ENCODE measurements at places on chromosomes 4 and X.

DNA sequence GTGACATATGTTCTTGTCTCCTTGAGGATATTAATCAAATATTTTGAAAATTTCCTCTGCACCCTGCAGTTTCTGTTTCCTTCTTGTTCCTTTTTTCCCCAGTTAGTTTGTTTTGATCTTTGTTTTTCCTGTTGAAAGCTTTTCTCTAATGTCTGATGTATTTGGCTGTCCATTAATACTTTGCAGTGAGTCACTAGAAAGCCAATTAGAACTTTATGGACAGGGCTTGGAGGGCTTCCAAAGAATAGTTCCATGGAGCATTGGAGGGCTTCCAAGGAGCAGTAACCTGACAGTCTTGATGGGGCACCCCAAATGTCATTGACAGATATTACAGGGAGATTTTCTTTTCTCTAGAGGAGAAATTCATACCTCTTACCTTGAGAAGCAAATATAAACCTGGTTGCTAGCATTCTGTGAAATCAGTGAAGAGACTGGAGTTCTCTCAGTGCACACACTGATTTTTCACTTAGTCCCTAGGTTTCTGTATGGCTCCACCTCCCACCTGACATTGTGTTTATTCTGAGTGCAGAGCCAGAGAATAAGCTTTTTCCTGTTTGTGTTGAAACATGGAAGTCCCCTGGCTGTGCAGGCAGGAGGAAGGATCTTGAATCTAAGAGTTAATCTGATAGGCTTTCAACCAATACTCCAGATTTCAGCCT is 26.5 kb downstream of the SPARCL1 start:
- DNase-seq, result no peak

DNA sequence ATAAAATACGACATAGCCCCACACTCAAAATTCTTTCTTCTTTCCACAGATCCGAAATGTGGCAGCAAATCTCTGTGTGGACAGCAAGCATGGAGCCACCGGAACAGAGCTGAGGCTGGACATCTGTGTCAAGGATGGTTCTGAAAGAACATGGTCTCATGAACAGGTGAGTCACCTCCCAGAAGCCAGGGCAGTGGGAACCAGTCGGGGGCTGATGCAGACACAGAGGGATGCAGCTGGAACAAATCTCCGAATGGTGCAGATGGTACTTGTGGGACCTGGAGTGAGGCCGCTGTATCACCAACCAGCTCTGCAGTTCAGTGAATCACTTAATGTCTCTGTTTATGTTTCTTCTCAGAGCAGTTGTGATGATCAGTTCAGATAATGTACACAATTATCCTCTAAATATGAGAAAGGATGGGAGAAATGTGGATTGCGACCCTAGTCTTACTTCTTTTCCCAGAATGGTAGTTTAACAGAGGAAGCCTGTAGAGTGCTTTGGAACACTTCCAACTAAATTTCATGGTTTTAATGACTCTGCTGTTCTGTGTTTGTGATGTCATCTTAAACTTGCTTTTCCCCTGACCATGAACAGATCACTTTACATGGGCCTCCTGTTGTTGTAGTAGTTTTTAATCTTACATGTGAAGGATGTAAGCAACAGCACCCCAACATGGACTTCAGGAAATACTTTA is 159.3 kb upstream of the GALNT7 start:
- DNase-seq, result no peak

- peak; percentile 34 for DNase-seq
These were observed 1.1 kb downstream of the MECP2 start for GRCh38 chrX:154096140-154097002.

DNA sequence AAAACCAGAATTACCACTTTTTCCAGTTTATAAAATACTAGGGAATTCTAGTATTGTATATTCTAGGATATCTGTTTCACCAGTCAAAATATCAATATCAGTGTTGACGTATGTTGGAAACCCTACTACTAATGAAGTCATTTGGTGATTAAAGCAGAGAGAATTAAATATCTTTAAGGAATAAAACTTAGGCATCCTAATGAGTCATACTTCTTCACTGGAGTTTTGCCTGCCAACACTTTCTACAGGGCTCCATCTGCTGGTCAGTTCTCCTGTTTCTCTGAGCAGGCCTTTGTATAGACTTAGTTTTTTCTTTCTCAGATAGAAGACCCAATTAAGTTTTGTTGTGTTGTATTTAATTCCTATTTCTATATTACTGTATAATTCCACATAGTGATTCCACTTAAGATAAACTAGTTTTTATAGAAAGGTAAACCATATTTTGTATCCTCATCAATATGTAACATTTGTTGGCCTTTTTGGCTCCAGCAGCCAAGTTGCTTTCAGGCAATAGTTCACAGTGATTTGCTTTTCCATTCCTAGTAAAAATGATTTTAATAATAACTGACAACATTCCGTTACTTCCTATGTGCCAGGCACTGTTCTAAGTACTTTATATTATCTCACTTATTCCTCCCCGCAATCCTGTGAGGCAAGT is 3.5 kb downstream of the AP1AR start:
- DNase-seq, result no peak

DNA sequence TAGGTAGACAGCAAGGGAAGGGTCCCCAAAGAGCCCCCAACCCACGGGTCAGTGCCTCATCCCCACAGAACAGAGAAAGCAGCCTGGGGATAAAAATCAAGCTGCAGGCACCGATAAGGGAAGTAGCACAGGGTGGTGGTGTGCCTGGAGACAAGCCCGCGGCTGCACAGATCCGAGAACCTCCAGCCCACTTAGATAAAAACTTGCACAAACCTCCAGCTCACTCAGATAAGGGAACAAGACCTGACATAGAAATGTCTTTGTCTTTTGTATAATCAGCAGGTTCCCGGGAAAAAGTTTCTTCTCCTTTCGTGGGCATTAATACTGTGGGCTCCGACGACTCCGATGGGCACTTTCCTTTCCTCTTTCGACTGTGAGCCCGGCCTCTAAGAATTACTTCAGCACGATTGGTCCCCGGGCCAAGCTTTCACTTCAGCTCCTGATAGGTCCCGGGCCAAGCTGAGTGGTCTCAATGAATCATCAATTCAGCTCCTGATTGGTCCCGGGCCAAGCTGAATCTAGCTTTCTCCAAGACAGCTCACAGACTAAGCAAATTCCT is 32.4 kb downstream of the PRDX4 start:
- DNase-seq, result no peak

- no peak for DNase-seq
These were observed 258.1 kb upstream of the AGTR2 start for GRCh38 chrX:115912372-115912897.

DNA sequence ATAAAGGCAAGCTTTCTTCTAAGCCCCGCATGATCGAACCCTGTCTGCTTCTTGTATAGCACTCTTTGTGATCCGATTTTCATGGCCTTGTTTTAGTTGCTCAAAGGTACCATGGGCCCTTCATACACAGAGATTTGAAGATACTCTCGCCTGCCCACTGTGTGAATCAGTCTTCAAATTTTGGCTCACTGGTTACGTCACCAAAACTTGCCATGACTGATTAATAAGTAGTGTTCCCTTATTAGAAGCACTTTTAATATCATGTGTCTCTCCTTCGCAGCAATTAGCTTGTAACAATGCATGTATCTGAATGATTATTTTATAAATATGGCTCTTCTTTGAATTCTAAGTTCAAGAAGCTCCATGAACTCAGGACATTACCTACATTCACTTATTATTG is 880.5 kb downstream of the STPG2 start:
- DNase-seq, result no peak

DNA sequence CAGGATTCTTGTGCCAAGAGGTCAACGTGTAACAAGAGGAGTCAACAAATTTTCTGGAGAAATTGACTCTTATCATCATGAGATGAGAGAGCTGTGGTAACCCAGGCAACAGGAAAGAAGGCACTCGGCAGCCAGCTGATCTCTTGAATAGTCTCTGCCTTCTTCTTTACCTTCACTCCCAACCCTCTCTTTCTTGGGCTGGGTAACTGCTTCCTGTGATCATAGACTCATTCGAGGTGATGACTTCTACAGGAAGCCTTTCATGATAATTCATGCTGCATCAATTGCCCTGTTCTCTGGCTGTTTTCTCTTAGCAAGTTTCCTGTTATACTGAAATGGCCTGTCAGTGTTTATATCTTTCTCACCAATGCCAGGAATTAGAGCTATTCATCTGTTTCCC is 70.8 kb upstream of the FSTL5 start:
- no peak for DNase-seq
